ENCODE measurements at places on chromosomes 3 and 15.

- no peak for DNase-seq
Observed at GRCh38 chr3:126361211-126361610, 4.0 kb upstream of the KLF15 start.

- no peak for DNase-seq
Observed at GRCh38 chr3:115898656-115899410, 275.5 kb downstream of the GAP43 start.

- DNase-seq, result no peak
Observed at GRCh38 chr15:71393383-71393782, 278.1 kb downstream of the THSD4 start.

DNA sequence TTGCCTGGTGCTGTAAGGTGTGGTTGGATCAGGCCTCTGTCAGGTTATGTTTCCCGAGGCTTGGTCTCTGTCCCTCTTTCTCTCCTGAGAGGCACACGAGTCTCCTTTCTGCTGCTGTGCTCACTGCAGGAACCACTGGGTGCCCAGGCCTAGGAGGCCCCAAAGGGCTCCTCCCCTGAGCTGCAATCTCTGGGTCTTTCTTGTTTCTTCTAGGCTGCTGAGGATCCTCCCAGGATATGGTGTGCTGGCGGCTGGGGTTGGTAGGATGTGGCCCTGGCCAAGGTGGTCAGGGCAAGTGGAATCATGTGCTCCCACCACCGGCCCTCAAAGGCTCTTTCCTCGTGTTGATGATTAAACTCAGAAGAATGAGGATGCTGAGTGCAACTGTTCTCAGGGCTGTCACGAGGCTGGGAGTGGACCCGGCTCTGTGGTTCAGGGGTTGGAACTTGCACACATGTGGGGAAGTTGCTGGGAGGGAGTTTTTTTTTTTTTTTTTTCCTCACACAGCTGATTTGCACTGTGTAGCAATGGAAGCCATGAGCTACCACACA lies 43.6 kb upstream of the CTSH start:
- DNase-seq, result peak; percentile 99

Measured in ELR (cell line).